ENCODE measurements at places on chromosomes 3 and 15.
A peak's percentile ranks its signal among the peaks of the same experiment; 100 is the strongest.

DNA sequence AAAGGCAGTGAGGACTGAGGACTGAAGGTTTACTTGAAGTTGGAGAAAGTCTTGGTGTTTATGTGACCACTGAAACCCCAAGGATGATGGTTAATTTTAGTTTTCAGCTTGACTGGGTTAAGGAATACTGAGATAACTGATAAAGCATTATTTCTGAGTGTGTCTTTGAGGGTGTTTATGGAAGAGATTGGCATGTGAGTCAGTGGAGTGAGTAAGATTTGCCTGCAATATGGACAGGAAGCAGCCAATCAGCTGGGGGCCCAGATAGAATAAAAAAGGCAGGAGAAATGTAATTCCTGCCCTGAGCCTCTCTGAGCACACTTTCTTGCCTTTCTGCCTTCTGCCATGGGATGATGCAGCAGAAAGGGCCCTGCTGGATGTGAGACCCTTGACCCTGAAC is 92.4 kb downstream of the KBTBD8 start:
- no peak for DNase-seq

DNA sequence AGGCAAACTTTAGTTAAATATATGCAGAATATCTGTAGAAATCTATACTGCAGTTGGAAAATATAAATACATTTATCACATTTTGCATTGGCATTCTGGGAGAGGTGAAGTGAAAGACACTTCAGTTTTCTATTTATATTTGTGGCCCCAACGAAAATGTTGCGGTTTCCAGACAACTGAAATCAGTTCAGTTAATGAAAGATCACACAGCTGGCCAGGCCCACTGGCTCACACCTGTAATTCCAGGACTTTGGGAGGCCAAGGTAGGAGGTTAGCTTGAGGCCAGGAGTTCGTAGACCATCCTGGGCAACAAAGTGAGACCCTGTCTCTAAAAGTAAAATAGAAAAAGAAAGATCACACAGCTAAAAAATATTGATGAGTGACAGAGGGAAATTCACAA is 11.9 kb upstream of the CLASP2 start:
- DNase-seq = no peak

DNA sequence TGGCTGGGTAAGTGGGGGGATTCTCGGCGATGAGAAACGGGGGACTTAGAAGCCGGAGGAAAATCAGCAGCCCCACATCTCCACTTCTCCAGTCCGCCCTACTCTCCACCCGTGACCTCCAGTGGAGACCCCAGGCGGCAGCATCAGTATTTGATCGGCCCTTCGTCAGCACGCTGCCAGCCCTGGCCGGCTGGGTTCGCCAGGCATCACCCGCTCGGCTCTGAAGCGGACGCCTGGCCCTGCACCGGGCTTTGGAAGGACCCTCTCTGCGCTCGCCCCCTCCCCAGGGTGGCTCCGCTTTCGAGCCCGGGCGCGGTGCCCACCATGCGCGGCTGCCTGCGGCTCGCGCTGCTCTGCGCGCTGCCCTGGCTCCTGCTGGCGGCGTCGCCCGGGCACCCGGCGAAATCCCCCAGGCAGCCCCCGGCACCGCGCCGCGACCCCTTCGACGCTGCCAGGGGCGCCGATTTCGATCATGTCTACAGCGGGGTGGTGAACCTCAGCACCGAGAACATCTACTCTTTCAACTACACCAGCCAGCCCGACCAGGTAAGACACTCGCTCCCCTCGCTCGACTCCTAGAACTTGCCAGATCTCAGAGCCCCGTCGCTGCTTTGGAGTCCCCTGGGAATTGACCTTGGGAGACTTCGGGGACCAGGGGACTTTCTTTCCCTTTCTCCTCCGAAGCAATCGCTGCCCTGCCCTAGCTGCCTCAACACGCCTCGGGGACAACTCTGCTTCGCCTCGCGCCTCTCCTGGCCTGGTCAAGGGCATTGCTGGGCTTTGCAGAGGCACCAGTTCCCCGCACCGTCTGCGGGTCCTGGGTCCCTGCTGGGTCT is 561 bp downstream of the SIDT1 start:
- peak; percentile 57 for DNase-seq

GRCh38 chr3:141239511-141240281 is 8.1 kb downstream of the PXYLP1 start:
- no peak for DNase-seq

DNA sequence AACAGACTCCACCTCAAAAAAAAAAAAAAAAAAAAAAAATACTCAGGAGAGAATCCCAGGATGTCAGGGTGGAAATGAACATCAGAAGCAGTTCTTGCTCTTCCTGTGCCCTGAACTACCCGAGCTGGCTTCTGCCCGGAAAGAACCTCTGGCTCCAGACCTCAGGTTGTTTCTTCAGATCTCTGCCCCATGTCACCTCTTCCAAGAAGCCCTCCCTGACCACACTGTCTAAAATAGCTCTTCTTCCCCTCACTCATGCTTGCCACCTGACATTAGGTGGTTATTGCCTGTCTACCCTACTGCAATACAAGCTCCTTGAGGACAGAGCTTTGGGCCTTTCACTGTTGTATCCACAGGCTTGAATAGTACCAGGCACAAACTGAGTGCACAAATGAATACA is 8.2 kb downstream of the TKT start:
- DNase-seq = no peak

GRCh38 chr3:196189566-196190347 is 21.4 kb downstream of the ZDHHC19 start:
- DNase-seq = no peak

DNA sequence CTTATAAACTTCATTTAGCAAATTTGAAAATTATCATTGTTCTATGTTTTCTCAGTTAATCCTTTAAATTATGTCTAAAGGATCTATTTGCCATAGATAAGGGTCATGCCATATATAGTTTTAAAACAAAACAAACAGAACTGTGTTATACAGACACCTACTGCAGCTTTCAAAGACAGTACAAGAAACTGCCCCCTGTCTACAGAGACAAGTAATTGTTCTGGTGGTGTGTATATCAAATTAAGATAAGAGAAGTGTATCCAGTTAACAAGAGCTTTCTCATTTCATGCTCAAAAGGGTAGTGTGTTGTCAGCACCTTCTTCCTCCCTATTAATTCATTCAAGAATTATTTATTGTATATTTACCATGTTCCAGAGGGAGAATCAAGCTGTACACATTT is 201.2 kb downstream of the FMN1 start:
- DNase-seq = no peak

DNA sequence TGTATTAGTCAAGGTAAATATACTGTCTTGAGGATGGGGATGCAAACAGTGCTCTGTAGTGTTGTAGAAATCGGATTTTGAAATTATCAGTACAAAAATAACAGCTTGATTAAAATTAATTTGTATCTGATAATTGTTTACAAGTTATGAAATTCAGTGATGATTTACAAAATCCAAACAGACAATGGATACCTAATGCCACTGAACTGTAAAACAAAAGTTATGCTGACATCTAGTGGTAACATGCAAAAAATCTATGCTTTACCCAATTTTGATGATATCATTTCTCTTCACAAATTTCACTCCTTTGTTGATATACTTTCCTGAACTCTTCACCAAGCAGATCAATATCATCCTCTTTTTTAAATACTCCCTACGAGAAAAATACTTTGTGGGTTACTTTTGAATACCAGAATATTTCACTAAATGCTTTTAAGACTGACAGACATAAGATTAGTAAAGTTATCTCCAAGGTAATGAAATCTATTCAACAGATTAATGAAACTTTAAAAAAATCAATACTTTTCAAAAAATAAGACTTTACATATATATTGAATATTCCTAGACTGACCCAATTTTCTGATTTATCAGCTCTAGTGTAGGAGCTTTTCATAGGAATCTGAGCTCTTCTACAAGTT is 36.0 kb downstream of the MNS1 start:
- DNase-seq = peak; percentile 9

DNA sequence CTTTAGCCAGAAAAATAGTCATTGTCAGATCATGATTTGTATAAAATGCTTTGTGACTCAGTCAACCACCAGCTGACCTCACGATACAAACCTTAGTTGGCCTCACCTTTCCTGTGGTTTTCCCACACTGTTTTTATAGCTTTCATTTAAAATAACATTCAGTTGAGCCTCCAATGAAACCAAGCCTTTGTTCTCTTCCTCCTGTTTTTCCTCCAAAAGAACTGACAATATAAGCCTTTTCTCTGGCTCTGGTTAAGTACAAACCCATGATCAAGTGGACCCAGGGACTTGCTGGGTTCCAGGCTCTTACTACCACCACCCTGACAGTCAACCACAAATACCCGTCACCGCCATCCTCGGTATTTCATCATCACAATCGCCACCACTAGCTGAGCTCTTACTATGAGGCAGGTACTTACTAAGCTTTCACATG is 81.7 kb downstream of the TAMM41 start:
- peak; percentile 16 for DNase-seq

GRCh38 chr15:82058517-82059204 is 12.8 kb upstream of the MEX3B start:
- no peak for DNase-seq

- DNase-seq = peak; percentile 43
Measured at GRCh38 chr3:113844622-113845222, 6.1 kb downstream of the GRAMD1C start.

GRCh38 chr15:72086920-72087648 is 30.9 kb downstream of the MYO9A start:
- DNase-seq = no peak

DNA sequence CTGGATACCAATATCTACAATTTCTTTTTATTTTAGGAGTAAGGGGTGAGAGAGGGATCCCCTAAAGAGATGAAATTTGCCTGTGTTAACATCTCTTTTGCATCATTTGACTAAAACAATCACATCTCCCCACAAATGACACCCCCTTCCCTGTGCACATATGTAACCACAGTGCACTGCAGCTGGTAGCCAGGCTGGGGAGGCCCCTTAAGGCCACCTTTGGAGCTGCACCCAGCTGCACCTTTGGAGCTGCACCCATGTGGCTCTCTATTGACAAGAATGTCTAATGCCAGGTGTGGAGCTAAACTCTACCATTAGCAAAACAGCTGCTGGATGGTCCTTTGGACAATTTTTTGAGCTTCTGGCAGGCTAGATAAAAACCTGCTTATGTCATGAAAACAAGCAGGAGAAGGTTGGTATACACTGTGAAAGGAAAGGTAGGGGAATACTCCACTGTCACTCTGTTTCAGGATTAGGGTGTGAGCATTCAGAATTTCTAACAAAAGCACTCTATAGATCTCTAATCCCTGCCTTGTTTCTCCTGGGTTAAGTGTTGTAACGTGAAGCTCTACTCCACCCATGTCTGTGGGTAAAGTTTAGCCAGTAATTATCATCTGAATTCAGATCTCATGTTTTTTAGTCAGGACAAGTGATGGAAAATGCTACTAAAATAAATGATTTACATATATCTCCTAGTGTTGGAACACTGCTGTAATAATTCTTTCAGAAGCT is 52.1 kb downstream of the TFG start:
- DNase-seq = peak; percentile 4

GRCh38 chr15:50786871-50787270 is 21.4 kb upstream of the SPPL2A start:
- no peak for DNase-seq

DNA sequence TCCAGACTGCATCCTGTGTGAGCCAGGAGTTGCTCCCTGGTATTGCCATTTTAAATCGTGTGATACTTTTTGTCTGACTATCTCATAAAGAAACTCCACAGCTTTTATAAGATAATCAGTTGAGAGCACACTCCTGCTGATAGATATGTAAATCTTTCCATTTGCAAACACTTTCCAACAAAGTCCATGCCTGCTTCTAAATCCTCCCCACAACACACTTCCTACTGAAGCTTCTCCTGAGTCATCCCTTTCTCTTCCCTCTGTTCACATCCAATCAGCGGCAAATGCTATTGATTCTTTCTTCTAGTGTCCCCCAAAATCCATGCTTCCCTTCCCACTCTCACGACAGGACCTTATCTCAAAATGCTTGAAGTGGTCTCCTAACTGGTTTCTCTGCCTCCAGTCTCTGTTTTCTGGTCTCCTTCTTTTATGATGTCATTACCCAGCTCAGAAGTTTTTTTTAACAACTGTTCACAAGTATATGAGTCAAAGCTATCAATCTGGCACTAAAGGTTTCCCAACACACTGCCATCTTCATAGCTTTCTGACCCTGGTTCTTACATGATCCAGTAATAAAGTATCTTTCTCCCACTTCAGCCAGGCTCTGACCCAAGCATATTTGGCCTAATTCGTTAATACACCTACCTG is 4.5 kb upstream of the WWTR1 start:
- DNase-seq = no peak

DNA sequence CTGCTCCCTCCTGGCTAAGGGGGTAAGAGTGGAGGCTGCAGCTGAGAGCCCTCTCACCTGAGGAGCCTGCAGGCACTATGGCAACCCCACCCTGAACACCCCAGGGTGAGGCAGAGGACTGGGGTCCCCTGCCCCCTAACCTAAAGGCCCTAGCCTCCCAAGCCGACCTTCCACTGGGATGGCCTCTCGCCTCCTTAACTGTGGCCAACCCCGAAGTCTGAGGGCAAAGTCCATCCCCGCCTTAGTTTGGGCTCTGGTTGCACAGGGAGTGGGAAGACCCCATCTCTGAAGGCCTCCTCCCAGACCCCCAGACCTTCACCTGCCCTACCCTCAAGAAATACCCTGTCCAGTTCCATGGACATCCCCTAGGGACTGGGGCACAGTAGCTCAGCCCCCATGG is 100.6 kb upstream of the PRR23E start:
- DNase-seq = no peak

- no peak for DNase-seq
Measured at GRCh38 chr3:30167541-30168011, 438.8 kb upstream of the TGFBR2 start.

- DNase-seq = no peak
Measured at GRCh38 chr3:167972502-167972901, 123.2 kb downstream of the GOLIM4 start.

DNA sequence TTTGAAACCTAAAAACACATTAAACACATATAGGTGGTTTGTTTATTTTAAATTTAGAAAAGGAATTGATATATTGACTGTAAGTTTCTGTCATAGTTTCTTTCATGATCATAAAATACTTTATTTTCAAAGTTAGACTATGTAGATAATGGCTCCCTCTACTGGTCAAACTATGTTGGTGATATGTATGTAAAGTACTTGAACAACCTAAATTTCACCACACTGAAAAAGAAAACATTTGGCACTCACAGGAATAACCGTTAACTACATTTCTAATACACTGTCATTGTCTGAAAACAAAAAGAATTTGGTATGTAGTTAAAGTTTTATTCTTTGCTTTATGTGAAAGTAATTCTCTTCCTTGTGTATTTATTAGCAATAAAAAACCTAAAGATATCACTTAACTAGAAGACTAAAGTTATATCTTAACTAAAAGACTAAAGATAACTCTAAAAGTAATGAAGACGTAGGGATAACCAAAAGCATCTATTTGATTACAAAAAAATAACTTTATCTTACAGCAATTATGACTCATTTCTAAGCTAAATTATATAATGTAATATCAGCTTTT is 427.5 kb downstream of the VGLL3 start:
- no peak for DNase-seq

DNA sequence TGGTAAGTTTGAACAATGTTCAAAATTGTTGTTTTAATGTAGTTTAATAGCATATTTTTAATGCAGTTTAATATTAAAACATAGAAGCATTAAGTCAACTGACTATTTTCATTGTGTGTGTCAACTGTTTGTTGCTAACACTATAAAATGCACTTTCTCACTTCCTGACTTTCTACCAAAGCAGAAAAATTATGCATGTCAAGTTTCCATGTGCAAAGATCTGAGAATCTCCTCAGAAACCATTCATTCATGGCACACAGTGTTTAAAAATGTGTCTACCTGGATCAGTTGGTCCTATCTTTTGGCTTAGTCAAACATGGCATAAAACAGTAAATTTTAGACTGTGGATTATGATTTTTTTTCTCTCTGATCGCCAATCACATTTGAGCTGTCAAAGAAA is 156.0 kb downstream of the PLD1 start:
- no peak for DNase-seq
